Right atrium auricular region (tissue), 2 donors: ENCODE measurements at places on chromosomes 7 and 10. TPM values are rescaled to one million over a fixed set of nuclear protein-coding genes. Genes with fewer than 3 reads are reported as not detected.
A peak's percentile ranks its signal among the peaks of the same experiment; 100 is the strongest.

DNA sequence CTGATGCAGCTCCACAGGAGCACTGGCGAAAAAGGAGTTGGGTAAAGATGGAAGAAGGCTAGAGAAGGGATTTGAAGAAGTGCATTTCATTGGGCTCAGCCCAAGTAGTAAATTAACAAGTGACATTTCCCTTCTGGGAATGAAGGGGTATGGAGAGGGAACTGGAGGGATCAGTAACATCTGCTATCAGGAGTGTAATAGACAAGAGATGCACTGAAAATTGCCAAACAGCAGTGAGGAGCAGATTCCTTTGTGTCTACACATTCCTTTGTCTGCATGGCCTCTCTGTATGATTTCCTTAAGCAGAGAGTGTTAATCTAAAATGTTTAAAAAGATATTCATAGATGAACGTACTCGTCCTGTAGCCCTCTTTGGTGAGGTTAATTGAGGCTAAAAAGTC is 148.2 kb upstream of the FERD3L start:
- H3K36me3 ChIP-seq = no peaks in the 10 kb centered on the region
- no peak overlapping the region for H3K4me3 ChIP-seq
- DNase-seq = no peak

DNA sequence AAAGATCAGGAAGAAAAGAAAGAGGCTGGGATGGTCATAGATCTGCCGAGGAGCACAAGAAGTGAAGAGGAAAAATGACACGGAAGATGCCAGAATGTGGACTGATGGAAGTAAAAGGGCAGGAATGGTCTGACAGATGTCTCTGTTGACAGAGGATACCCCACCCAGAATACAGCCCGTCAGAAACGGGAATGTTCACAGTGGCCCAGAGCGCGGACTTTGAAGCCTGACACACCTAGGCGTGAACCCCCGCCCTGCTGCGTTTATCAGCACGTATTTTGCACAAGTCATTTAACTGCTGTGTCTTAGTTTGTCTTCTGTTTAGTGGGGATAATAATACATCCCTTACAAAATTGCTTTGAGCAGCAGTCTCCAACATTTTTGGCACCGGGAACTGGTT is 27.1 kb downstream of the AKR1B1 start:
- peak overlapping the region; percentile 84 for H3K27ac ChIP-seq
- H3K4me3 ChIP-seq = peak overlapping the region; percentile 44
- H3K36me3 ChIP-seq = no peaks in the 10 kb centered on the region
- H3K27me3 ChIP-seq = no peaks in the 10 kb centered on the region

GRCh38 chr10:34389801-34390200 is 425.3 kb downstream of the PARD3 start:
- no peaks in the 10 kb centered on the region for H3K36me3 ChIP-seq
- H3K27ac ChIP-seq = no peak overlapping the region

- H3K36me3 ChIP-seq = no peaks in the 10 kb centered on the region
- H3K4me1 ChIP-seq = no peaks in the 10 kb centered on the region
- H3K27ac ChIP-seq = no peak overlapping the region
- no peak for DNase-seq
Observed at GRCh38 chr10:89773081-89773480, 71.7 kb downstream of the KIF20B start.

DNA sequence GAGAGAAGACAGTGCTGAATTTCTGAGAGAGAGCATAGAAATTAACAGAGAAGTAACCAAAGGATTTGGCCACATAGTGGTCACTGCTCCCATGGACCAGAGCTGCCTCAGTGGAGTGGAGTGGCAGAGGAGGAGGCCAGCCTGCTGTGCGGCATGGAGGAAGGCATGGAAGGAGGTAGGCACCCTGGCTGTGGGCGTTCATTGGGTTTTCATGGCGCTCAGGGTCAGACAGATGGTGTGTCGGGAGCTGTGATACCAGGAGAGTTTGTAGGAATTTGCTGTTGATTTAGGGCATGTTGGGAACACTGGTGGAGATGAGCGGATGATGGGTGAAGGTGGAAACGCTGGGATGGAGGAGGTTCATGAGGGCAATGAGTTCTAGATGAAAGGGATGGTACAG is 78.9 kb upstream of the INSYN2A start:
- no peak overlapping the region for H3K4me3 ChIP-seq
- H3K27ac ChIP-seq = no peak overlapping the region
- H3K4me1 ChIP-seq = no peaks in the 10 kb centered on the region
- H3K27me3 ChIP-seq = no peaks in the 10 kb centered on the region

GRCh38 chr7:2956526-2957368 is 86.9 kb downstream of the CARD11 start:
- DNase-seq = no peak
- no peak overlapping the region for H3K4me3 ChIP-seq
- no peak overlapping the region for H3K27ac ChIP-seq
- H3K36me3 ChIP-seq = no peaks in the 10 kb centered on the region
- no peaks in the 10 kb centered on the region for H3K27me3 ChIP-seq

- peaks cover 16% of the 10 kb centered on the region for H3K4me1 ChIP-seq
- H3K4me3 ChIP-seq = no peak overlapping the region
- H3K27ac ChIP-seq = peak overlapping the region; percentile 84
- DNase-seq = no peak
- H3K27me3 ChIP-seq = no peaks in the 10 kb centered on the region
- no peaks in the 10 kb centered on the region for H3K36me3 ChIP-seq
Observed at GRCh38 chr10:30821994-30822692, 192.6 kb upstream of the LYZL2 start.

- no peak overlapping the region for H3K4me3 ChIP-seq
- no peak overlapping the region for H3K27ac ChIP-seq
- no peaks in the 10 kb centered on the region for H3K36me3 ChIP-seq
- no peaks in the 10 kb centered on the region for H3K4me1 ChIP-seq
Observed at GRCh38 chr10:9052767-9053166, 998.3 kb downstream of the GATA3 start.

GRCh38 chr10:12181065-12181775 is 14.5 kb downstream of the NUDT5 start:
- H3K27me3 ChIP-seq = no peaks in the 10 kb centered on the region
- no peak for DNase-seq
- H3K4me3 ChIP-seq = no peak overlapping the region
- peaks cover 52% of the 10 kb centered on the region for H3K36me3 ChIP-seq

GRCh38 chr7:69567800-69568199 is 30.5 kb upstream of the AUTS2 start:
- no peak overlapping the region for H3K4me3 ChIP-seq
- no peak overlapping the region for H3K27ac ChIP-seq
- H3K4me1 ChIP-seq = no peaks in the 10 kb centered on the region
- no peak for DNase-seq

GRCh38 chr7:716636-717035 is 9.9 kb upstream of the DNAAF5 start:
- H3K27ac ChIP-seq = no peak overlapping the region
- DNase-seq = no peak
- H3K27me3 ChIP-seq = no peaks in the 10 kb centered on the region
- H3K4me3 ChIP-seq = no peak overlapping the region

DNA sequence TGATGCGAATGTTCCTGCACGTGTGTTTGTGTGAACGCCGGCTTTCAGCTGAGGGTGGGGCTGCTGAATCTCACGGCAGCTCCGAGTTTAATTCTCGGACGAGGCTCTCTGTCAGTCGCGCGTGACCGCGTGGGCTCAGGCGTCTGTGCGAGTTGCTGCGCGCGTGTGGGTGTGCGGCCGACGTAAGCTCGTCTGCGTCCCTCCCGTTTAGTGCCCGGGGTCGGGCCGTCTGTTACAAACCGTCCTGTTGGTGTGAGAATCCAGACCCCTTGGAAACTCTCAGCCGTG is 41.6 kb upstream of the CFAP46 start:
- DNase-seq = no peak
- H3K4me3 ChIP-seq = no peak overlapping the region
- H3K4me1 ChIP-seq = no peaks in the 10 kb centered on the region
- H3K36me3 ChIP-seq = no peaks in the 10 kb centered on the region

Gene POM121C
- total RNA-seq = 21.9 TPM

Gene CFAP70
- total RNA-seq = 0.71 TPM

Gene THSD7A
- 2.9 TPM for total RNA-seq

Gene UNC5B
- total RNA-seq = 29.2 TPM

Gene MCU
- total RNA-seq = 12.4 TPM

Gene SORCS3
- not detected for total RNA-seq

Gene SCART1
- 0.24 TPM for total RNA-seq

Gene GPER1
- 6.9 TPM for total RNA-seq
